ENCODE measurements at places on chromosomes 16 and 17.

- DNase-seq = no peak
Observed at GRCh38 chr17:19978209-19978802, 678 bp upstream of the AKAP10 start.

GRCh38 chr17:61285526-61286320 lies 113.9 kb upstream of the TBX2 start:
- no peak for DNase-seq

- no peak for DNase-seq
Observed at GRCh38 chr16:73037845-73038570, 9.9 kb downstream of the ZFHX3 start.

- DNase-seq = no peak
Observed at GRCh38 chr16:16861546-16861945, 482.6 kb downstream of the NPIPA7 start.

GRCh38 chr16:55710466-55710865 lies 54.7 kb downstream of the SLC6A2 start:
- DNase-seq = no peak

- no peak for DNase-seq
Observed at GRCh38 chr16:80585764-80586163, 45.0 kb downstream of the DYNLRB2 start.

GRCh38 chr16:9521749-9522370 lies 430.4 kb downstream of the HAPSTR1 start:
- DNase-seq = no peak

DNA sequence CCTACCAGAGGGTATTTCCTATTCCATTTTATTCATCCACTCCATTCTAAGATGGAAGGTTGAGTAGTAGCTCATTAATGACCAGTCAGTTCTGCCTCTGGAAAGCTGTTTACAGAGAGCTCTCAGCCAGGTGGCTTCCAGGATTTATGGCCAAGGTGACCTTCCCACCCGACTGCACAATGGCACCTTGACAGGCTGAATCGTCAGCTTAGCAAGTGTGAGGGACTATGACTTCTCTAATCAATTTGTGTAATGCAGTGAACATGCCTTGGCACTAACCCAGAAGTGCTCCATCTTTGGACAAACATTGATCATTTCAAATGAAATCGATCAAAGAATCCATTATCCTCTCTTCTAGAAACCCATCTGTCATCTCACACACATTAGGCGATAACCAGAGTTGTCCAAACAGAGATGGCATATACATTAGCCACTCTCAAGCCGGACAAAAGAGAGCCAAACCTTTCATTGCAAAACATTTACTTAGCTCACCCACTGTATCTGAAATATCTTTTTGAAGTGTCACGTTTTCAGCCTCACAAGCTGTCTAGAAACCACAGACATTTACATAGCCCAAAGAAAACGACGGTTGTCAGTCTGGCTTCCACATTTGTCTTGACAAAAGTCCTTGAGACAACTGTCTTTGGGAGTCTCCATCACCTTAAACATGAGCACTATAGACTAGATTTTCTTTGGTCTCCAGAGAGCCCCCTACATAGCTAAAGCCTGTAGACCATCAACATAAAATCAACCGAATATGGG lies 35.6 kb downstream of the CLEC3A start:
- DNase-seq = no peak

Measured in NCI-H446 (cell line).